CD14-positive monocyte (primary cell): ENCODE measurements at places on chromosomes 12 and 14.

GRCh38 chr12:12835378-12836146 is 22.4 kb downstream of the DDX47 start:
- DNase-seq: no peak

DNA sequence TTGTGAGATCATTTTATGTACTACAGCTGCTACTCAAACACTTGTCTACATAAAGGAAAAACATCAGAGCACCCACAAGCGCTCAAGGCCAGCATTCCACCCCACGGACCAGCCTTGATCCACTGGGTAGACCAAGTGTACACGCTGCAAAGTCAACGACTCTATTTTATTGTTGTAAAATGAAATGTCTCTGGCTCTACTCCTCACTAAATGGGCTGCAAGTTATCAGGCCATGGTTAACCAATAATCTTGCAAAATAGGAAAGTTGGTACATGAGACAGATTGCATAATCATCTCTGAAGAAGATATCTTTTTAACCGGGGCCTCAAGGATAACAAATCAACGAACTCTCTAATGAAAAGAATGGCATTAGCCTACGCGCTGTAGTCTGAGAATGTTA is 69.9 kb upstream of the FOXN3 start:
- DNase-seq: peak; percentile 81

GRCh38 chr12:2301531-2302461 is 249.0 kb downstream of the CACNA1C start:
- DNase-seq: no peak

- DNase-seq: no peak
Observed at GRCh38 chr12:47184813-47185212, 105.1 kb upstream of the AMIGO2 start.

- no peak for DNase-seq
Observed at GRCh38 chr12:12975322-12976077, 23.5 kb upstream of the GPRC5D start.

DNA sequence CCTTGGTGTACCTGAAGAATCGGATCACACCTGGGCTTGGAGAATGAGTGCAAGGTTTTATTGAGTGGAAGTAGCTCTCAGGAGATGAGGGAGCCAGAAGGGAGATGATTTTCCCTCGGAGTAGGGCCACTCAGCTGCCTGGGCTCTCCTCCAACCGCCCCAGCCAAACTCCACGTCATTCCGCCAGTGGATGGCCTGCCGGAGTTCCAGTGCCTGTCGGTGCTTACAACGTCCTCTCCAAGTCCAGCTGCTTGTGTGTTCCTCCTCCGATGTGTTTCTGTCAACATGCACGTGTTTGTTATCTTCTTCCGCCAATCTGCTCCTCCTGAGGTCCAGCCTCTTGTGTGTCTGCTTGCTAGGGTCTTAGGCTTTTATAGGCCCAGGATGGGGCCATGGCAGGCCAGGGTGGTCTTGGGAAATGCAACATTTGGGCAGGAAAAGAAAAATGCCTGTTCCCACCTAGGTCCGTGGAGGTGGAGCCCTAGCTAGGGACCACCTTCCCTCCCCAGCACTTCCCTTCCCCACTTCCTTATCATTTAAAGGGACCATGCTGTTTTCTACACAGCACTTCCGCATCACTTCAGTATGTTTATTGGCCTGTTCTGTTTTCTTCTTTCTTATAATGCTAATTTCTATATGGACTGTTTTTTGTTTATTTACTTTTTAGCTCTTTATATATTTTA is 343.2 kb downstream of the PDZRN4 start:
- DNase-seq: no peak

- DNase-seq: peak; percentile 80
Observed at GRCh38 chr12:110563702-110564470, 19.2 kb downstream of the PPTC7 start.
